Frontal cortex (tissue), 4 donors: ENCODE measurements at places on chromosomes 1 and 21. TPM values are rescaled to one million over a fixed set of nuclear protein-coding genes. Genes with fewer than 3 reads are reported as not detected.

GRCh38 chr1:184408580-184408979 lies 21.8 kb downstream of the C1orf21 start:
- no peak for DNase-seq

GRCh38 chr1:38009841-38010180 lies 2.7 kb upstream of the UTP11 start:
- no peak for DNase-seq

DNA sequence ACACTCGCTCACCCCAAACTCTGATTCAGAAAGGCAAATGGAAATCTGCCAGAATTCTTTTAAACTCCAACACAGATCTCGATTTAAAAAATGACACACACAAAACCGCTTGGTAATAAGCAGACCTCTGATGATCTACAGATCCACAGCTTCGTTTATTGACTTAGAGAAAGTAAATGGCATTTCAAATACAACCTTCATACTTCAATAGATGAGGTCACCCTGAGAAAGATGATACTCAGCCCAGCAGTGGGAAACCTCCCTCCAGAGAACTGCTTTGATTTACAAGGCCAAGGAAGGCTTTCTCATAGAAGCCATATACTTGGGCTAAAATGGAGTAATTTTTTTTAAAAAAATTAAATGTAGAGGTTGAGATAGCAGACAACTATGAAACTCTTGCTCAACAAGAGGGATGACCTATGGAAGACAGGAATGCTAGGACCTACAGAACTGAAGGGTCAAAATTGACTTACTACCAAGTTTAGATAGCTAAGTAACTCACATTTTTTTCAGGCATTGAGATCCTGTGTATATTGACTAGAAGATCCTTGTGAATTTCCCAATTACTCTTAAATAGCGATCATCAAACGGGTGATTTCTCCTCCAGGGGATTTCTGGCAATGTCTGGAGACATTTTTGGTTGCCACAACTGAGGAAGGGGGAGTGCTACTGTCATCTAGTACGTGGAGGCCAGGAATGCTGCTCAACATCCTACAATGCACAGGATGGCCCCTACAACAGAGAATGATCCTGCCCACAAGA lies 143.9 kb downstream of the CLIC6 start:
- DNase-seq, result no peak

GRCh38 chr1:87684194-87684593 lies 355.5 kb downstream of the LMO4 start:
- DNase-seq, result no peak

The IL20 gene
- not detected for total RNA-seq

GRCh38 chr1:113975211-113975895 lies 3.9 kb upstream of the OLFML3 start:
- no peak for DNase-seq

- no peak for DNase-seq
These were observed 121.9 kb downstream of the TIAM1 start for GRCh38 chr21:31222142-31222541.

The NUDT17 gene
- total RNA-seq, result 2.4 TPM

GRCh38 chr1:189597083-189597482 lies 880.6 kb downstream of the BRINP3 start:
- no peak for DNase-seq

GRCh38 chr1:228012555-228012954 lies 5.8 kb downstream of the WNT3A start:
- DNase-seq, result no peak

The RBBP5 gene
- 23.2 TPM for total RNA-seq

DNA sequence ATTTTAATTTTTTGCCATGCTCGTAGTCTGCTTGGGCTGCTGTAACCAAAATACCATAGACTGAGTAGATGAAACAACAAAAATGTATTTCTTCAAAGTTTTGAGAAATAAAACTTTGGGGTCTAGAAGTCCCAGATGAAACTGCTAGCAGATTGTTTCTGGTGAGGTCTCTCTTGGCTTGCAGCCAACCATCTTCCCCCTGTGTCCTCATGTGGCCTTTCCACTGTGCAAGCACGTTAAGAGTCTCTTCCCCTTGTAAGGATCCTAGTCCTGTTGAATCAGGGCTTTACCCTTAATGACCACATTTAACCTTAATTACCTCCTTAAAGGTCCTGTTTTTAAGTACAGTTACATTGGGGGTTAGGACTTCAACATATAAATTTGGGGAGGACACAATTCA lies 86.6 kb downstream of the PTBP2 start:
- no peak for DNase-seq

The MASP2 gene
- total RNA-seq, result not detected

DNA sequence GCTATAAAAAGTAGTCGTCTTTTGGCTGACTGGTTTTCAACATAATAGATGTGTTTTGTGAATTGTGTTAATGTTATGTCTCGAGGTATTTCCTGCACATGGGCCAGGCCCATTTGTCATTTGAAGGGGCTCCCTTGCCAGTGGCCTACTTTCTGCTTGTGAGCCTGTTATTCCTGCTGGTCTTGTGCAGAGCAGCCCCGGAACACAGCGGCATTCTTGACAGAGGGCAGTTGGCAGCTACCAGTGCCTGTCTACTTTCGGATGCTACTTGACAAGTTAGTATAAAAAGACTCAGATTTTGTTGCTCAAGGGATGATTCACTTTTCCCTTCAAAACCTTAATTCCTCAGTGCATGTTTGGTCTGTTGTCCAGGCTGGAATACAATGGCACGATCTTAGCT lies 28.5 kb downstream of the PGM1 start:
- no peak for DNase-seq

DNA sequence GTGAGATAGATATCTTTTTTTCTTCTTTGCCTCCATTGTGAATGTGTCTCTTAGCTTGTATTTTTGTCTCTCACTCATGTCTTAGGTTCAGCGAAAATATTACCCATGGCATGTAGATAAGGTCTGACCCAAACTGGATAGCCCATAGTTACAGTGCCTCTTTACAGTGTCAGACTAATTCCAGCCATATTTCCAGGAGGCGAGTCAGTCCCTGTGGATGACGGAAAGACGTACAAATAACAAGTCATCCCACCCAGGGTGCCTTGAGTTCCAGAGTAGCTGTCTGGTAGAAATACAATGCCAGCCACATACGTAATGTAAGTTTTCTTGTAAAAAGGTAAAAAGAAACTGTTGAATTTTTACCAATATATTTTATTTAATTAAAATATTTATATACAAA lies 157.3 kb downstream of the ZNF281 start:
- no peak for DNase-seq

The PKLR gene
- not detected for total RNA-seq

DNA sequence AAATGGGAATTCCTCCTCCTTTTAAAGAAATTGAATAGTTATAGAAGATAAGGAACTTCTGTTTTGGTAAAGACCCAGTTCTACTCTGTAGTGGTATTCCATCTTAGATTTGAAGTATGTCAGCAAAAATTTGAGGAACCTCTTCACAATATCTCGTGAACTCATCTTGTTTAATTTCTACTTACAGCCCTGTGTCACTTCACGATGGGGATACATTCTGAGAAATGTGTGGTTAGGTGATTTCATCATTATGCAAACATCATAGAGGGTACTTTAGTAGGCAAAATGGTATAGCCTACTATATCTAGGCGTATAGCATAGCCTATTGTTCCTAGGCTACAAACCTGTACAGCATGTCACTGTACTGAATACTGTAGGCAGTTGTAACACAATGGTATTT lies 36.0 kb downstream of the ALG6 start:
- DNase-seq, result no peak

GRCh38 chr1:41110286-41110685 lies 88.8 kb upstream of the SLFNL1 start:
- DNase-seq, result no peak

DNA sequence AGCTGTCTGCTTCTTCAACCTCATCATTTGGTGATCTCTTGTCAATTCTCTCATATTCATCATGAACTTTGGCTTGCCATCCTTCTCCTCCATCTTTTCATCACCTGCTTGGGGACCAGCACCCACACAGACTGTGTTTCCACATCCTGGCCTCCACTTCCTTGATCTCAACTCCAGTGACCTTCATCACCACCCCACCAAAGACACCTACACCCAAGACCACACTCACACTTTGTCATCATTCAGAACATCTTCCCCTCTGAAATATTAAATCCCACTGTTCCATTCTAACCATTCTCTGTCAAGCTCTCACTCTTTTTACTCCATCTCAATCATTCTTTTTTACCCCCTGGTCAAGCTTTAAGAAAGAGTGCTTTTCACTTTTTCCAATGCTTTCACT lies 115.5 kb upstream of the VAV3 start:
- no peak for DNase-seq

The MLLT11 gene
- total RNA-seq, result 95.8 TPM

- DNase-seq, result no peak
These were observed 644.2 kb downstream of the PTPRU start for GRCh38 chr1:29880556-29880955.

DNA sequence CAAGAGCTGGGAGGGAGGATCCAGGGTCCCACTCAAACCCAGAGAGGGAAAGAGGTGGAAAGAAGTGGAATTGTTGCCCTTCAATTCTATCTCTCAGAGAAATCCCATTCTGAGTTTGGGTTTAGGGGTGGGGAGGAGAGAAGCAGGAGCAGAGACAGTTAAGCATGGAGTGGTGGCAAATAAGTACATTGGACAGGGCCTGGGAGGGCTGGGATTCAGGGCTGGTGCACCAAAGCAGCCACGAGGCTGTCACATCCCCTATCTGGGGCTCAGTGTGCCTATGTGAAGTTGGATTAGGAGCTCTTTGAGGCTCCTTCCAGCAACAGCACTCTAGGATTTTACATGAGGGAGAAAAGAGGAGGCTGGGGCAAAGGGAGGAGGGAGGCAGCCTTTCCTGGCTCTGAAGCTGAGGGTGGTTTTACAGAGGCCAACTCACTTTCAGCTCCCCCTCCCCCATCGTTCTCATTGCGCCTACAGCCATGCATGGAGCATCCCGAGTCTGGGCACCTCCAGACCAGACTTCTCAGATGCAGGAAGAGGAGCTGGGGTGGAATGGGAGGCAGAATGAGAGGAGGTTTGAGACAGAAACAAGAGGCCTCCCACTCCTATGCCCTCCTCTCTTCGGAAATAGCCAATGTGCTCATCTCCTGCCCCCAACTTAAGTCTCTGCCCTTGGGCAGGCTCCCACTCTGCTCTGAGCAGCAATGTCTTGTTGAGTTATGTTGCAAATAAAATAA lies 3.0 kb upstream of the SYT6 start:
- DNase-seq, result no peak

DNA sequence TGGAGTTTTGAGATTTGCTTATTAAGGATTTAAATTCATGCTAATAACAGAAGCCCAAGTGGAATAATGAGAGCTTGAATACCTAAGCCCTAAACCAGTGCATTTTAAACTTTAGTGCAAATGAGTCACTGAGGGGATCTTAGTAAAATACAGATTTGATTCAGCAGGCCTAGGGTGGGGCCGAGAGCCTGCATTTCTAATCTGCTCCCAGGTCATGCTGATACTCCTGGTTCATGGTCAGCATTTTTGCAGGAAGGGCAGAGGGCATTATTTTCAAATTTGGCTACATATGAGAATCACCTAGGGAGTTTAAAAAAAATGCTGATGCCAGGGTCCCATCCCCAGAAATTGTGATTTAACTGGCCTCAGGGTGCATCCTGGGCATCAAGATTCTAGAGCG lies 39.3 kb downstream of the DNTTIP2 start:
- no peak for DNase-seq

GRCh38 chr21:25558123-25558522 lies 49.2 kb downstream of the MRPL39 start:
- DNase-seq, result no peak

GRCh38 chr1:59638231-59638711 lies 176.5 kb upstream of the HOOK1 start:
- DNase-seq, result no peak

The VANGL2 gene
- 11.0 TPM for total RNA-seq

The CELA2A gene
- total RNA-seq, result not detected

- no peak for DNase-seq
These were observed 43.2 kb downstream of the DSTYK start for GRCh38 chr1:205168291-205168690.

DNA sequence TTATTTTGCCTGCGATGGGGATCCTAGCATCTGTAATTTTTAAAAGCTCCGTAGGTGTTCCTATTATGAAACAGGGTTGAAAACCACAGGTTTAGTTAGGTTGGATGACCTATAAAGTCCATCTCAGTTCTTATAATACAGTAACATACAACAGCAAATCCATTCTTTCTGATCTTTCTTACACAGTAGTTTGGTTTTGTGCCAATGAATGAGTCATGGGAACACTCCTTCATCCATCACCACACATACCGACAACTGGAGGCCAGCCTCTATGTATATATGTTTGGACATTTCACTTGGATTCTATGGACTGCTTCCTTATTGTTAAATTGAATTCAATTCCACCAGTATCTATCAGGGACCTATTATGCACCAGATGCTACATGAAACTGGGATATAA lies 118.4 kb upstream of the L1TD1 start:
- DNase-seq, result no peak

- no peak for DNase-seq
These were observed 102.5 kb upstream of the PTGFR start for GRCh38 chr1:78388275-78388674.

The LCE1F gene
- not detected for total RNA-seq

DNA sequence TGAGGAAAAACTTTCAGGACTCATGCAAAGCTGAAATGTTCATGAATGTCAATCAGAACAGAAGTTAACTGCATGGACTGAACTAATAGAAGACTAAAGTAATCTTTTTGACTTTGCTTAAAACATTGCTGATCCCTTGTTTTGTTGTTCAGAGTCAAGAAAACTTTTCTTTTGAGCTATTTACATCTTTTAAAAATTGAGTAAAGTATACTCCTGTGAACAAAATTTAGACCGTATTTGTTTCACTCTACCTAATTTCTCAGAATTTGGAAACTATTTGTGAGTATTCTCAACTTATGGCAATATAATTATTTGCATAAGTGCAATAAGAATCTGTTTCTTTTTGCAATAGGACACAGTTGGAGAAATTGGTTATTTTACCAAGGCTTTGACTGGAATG lies 41.1 kb downstream of the INPP5B start:
- DNase-seq, result no peak

The TMCO4 gene
- 0.82 TPM for total RNA-seq

- DNase-seq, result no peak
These were observed 7.5 kb upstream of the PROK1 start for GRCh38 chr1:110443451-110443850.

- no peak for DNase-seq
These were observed 103.8 kb downstream of the SPATA17 start for GRCh38 chr1:217734973-217735372.

The RRP1B gene
- 21.6 TPM for total RNA-seq

The SPATA21 gene
- total RNA-seq, result not detected

GRCh38 chr21:30577766-30578165 lies 12.4 kb downstream of the KRTAP22-2 start:
- DNase-seq, result no peak

DNA sequence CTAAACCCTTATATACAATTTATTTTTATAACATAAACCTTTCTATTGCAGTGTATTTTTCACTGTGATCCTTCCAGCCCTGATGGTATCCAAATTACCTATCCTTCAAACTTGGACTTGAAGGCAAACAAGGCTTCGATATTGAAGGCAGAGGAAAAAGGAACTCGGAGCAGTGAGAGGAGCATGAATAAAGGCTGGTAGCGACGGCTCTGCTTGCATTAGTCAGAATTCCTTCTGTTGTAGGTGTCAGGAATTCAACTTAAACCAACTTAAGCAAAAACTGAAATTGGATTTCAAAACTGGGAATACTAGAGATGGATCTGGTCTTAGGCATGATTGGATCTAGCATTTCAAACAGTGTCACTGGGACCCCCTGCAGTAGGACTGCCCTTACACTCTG lies 17.8 kb upstream of the SSX2IP start:
- no peak for DNase-seq

The RBP7 gene
- total RNA-seq, result not detected

The FAM167B gene
- 0.41 TPM for total RNA-seq
